Activated CD8-positive, alpha-beta memory T cell treated with anti-CD3 and anti-CD28 coated beads for 1 hour (primary cell): ENCODE measurements at places on chromosomes 7 and 10.

DNA sequence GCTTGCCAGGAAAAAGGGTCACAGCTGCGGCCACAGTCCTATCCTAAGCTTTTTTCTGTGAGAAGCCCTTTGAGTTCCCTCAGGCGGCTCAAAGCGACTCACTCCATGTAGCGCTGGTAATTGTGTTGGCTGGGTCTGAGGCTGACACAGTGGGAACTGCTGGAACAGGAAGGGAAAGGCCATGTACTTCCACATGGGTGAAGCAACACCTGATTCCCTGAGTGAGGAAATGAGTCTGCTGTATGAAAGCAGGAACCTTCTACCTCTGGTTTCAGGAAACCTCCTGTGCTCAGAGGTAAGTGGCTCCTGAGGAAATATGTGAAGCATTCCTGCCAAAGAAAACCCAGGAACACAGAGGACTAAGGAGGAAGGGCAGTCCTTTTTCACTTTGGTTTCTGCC is 734.6 kb upstream of the SORCS1 start:
- DNase-seq = no peak

GRCh38 chr10:107275806-107276205 is 111.3 kb upstream of the SORCS1 start:
- no peak for DNase-seq

DNA sequence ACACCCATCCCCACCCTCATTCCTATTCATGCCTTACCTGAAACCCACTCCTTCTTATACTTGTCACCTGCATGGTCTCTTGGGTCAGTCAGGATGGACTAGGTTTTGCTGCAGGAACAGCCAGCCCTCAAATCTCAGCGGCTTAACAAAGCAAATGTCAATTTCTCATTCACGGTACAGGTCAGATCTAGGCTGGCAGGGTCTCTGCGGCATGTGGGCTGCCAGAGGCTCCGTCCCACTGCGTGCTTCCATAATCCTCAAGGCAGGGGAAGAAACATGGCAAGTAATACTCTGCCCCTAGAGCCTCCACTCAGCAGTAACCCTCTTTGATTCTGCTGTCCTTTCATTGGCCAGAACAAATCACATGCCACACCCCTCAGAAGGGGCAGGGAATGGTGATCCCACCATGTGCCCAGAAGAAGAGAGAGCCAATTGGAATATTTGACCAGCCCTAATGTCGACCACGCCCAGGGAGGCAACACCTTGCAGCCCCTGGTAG is 114.9 kb upstream of the ZMIZ1 start:
- no peak for DNase-seq

DNA sequence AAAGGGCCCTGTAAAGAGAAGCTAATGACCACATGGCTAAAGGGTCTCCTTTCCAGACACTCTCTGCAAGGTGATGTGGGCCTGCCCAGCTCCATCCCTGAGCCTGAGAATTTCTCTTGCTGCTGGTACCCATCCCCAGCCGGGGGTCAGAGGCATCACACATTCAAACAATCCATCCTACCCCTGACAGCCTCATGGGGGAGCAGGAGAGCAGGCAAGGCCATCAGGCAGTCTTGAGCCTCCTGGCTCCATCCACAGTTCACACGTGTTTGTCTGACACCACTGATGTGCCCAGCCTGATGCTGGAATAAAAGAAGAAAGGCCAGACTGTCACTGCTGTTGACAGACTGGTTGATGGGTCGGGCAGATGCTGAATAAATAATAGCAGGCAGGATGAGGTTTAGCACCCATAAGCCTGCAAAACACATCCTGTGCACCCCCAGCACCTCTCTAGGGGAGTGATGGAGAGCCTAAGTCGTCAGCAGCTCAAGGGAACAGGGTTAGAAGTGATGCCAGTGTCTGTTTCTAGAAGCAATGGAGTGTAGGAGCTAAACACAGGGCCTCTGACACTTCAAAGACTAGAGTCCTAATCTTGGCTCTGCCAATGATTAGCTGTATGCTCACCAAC is 43.5 kb downstream of the TLL2 start:
- no peak for DNase-seq

GRCh38 chr10:6916601-6917000 is 336.5 kb upstream of the PRKCQ start:
- no peak for DNase-seq

DNA sequence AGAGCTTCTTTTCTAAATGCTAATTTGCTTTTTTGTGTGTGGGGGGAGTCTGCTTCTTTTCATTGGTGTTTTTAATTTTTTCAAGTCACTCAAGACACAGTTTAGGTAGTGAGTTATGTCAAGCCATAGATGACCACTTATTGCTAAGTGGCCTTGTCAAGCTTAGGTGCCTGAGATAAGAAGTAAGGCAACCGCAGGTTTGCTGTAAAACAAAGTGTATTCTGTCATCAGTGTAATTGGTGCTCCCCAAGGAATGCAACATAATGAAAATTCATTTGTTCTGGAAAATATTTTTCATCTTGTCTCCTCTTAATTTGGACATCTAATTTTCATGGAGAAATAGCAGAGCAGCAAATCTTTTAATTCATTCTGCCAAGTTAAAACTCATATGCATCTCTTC is 249.6 kb downstream of the EXOC4 start:
- DNase-seq = no peak

GRCh38 chr7:78712111-78712510 is 741.4 kb downstream of the MAGI2 start:
- DNase-seq = no peak

GRCh38 chr10:34291466-34292193 is 523.5 kb downstream of the PARD3 start:
- no peak for DNase-seq

DNA sequence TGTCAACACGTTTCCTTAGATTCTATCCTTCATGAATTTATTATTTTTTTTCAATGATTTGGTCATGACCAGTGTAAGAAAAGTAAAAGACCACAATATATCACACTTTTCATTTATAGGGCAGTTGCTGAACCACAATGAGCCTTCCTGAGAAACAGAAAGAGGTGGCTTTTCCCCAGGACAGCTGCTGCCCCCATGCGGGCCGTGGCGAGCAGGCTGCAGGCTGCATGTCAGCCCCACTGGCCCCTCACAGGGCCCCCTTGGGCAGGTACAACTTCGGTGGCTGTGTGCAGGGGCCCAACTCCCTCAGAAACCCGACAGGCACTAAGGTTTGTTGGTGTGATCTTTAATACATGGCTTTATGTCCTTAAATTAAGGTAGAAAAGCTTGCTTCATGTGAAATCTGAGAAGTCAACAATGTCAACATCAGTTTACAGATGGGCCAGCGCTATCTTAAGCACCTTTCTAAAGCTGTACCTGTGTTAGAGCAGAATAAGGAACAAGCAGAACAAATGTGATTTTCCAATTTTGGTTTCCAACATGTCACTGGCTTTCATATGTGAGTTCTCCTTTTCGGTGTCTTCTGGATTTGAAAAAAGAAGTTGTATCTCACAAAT is 10.6 kb downstream of the BEND7 start:
- DNase-seq = no peak

GRCh38 chr10:123433539-123433938 is 232.6 kb upstream of the GPR26 start:
- no peak for DNase-seq

- DNase-seq = no peak
Observed at GRCh38 chr7:101533103-101533465, 96.0 kb downstream of the MYL10 start.

- no peak for DNase-seq
Observed at GRCh38 chr7:43694399-43694748, 34.9 kb downstream of the COA1 start.

DNA sequence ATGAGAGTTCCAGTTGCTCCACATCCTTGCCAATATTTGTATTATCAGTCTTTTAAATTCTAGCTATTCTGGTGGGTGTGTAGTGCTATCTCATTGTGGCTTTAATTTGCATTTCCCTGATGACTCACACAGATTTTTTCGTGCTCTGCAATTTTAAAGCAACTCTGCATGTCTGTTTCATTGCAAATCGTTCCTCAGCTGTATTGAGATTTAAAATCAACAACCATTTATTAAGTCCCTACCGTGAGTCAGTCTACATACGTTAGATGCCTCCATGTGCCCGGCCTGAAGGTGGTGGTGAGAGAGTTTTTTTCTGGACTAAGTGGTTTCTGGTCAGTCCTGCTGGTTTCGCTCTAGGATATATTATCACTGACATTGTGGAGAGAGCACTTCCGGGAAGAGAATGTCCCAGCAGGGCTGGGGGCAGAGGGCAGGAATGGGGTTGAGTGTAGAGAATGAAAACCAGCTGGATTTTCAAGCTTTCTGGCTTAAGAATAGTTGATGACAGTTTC is 8.4 kb upstream of the HYCC1 start:
- DNase-seq = no peak

DNA sequence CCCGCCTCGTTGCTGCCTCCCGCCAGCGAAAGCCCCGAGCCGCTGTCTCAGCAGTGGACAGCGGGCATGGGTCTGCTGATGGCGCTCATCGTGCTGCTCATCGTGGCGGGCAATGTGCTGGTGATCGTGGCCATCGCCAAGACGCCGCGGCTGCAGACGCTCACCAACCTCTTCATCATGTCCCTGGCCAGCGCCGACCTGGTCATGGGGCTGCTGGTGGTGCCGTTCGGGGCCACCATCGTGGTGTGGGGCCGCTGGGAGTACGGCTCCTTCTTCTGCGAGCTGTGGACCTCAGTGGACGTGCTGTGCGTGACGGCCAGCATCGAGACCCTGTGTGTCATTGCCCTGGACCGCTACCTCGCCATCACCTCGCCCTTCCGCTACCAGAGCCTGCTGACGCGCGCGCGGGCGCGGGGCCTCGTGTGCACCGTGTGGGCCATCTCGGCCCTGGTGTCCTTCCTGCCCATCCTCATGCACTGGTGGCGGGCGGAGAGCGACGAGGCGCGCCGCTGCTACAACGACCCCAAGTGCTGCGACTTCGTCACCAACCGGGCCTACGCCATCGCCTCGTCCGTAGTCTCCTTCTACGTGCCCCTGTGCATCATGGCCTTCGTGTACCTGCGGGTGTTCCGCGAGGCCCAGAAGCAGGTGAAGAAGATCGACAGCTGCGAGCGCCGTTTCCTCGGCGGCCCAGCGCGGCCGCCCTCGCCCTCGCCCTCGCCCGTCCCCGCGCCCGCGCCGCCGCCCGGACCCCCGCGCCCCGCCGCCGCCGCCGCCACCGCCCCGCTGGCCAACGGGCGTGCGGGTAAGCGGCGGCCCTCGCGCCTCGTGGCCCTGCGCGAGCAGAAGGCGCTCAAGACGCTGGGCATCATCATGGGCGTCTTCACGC is 825 bp downstream of the ADRB1 start:
- no peak for DNase-seq

DNA sequence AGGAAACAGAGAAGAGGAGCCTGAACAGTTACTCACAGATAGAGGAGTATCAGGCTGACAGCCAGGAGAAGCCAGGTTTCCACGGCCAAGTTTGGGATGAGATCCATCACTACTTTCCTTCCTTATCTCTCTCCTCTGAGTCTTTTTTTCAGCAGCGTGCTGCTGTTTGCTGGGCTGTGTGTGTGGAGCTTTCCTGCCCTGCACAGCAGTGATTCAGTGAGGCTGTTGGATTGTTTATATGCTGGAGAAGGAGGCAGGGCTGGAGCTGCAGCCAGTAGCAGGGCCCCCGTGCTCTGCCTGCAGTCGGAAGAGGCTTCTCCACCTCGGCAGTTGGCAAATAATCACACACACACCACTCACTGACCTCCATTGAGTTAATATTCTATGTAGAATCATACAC is at the start of gene CYP3A7:
CYP3A7 (minus strand) TSS at position 210 of the 400 bp plus-strand sequence; CDS start at position 107, 103 bp downstream.
- DNase-seq = no peak

GRCh38 chr10:59126991-59127390 is 49.5 kb upstream of the PHYHIPL start:
- no peak for DNase-seq

- DNase-seq = no peak
Observed at GRCh38 chr10:13615650-13616300, 29.0 kb downstream of the PRPF18 start.

DNA sequence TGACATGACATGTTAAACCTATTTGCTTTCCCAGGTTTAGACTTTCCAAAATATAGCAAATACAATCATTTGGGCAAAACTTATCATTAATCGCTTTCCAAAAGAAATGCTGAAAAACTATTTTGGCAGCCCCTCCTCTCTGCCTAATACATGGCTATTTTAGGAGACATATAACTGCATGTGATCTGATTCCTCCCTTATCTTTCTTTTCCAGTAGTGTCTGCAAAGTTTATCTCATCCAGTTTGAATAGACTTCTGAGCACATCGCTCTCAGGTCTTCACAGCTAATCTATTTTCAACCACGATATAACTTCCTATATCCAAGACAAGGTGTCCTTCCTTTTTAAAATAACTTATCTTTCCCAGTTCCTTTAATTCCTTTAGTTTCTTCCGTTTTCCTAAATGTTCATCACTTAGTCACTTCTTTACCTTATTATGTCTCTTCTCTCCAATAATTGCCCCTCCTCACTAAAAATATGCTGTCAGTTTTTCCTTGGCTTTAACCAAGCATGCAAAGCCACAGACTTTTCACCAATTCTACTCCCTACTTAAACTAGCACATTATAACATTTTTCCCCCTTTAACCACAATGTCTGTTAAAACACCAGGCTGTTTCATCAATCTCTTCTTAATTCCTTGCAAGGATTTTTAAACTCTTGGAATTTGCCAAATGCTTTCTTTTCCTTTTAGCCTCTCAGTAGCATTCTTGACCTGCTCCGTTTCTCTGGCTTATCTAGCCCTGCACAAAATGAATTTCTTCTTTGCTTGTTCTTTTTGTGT is 24.4 kb downstream of the GNG11 start:
- no peak for DNase-seq

DNA sequence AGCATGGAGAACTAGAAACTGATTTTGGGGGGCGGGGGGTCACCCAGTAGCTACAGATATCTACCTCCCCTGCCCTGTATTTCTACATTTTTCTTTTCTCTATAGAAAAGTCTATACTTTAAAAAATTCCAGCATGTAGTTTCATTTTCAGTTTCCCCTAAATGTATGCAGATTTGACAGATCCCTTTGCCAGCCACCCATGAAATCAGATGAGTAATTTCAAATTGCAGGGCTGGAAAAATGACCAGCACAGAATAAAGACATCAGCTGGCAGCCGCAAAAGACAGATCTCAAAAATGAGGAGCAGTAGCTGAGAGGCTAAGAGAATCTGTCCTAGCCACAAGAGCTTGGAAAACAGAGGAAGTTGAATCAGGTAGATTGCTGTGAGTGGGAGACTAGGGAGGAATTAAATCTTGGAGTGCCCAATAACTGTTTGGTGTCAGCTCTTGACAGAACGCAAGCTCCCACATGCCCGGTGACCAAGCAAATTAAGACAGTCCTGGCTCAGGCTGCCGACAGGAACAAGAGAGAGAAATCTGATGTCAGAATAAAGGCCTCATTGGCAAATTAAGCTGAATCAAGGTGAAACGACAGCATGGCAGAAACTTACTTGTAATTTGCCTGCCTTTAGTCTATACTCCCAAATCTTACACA is 24.5 kb downstream of the ADRB1 start:
- no peak for DNase-seq
